ENCODE measurements at places on chromosomes 6 and 20. TPM values are rescaled to one million over a fixed set of nuclear protein-coding genes. Genes with fewer than 3 reads are reported as not detected.

Gene BHLHE23
- total RNA-seq: 0.38 TPM

Gene SNAP25
- total RNA-seq: 0.69 TPM

Gene HCK
- 0.82 TPM for total RNA-seq

Gene TRIM15
- 0.48 TPM for total RNA-seq

Gene ANKEF1
- total RNA-seq: 10.0 TPM

Gene MRPL18
- total RNA-seq: 83.4 TPM

Gene STX11
- total RNA-seq: 0.21 TPM

Gene MAN1A1
- 5.4 TPM for total RNA-seq

Gene RCAN2
- total RNA-seq: 8.1 TPM

Gene OR2J3
- not detected for total RNA-seq

Gene GHRH
- total RNA-seq: not detected

Gene FILIP1
- total RNA-seq: 5.0 TPM

Gene BTBD3
- 47.7 TPM for total RNA-seq

Gene PARD6B
- total RNA-seq: 34.1 TPM

Gene SLC26A8
- total RNA-seq: 0.56 TPM

Gene SH3BGRL2
- 20.0 TPM for total RNA-seq

Gene ZNF334
- 15.9 TPM for total RNA-seq

Gene CD109
- total RNA-seq: 4.9 TPM

Gene PTGIS
- 40.2 TPM for total RNA-seq

Gene PDE7B
- total RNA-seq: not detected

Gene C6orf15
- not detected for total RNA-seq

Gene LST1
- total RNA-seq: not detected

Gene FAM162B
- total RNA-seq: 3.2 TPM

Gene FHL5
- not detected for total RNA-seq

Gene MANEA
- 8.4 TPM for total RNA-seq

Gene CDH22
- total RNA-seq: 0.39 TPM

Gene NCOA6
- total RNA-seq: 9.5 TPM

Gene MUC22
- not detected for total RNA-seq

Gene TMC2
- total RNA-seq: not detected

Gene SRMS
- total RNA-seq: 0.29 TPM

Gene SPACA1
- not detected for total RNA-seq

Gene LY6G6C
- not detected for total RNA-seq

Gene CRIP3
- total RNA-seq: 46.3 TPM

Gene PTCRA
- not detected for total RNA-seq

Gene DLK2
- total RNA-seq: 0.37 TPM

Gene SRF
- 52.7 TPM for total RNA-seq

Data from H1 (cell line).